ENCODE measurements at places on chromosomes 12 and 14.
A peak's percentile ranks its signal among the peaks of the same experiment; 100 is the strongest.

DNA sequence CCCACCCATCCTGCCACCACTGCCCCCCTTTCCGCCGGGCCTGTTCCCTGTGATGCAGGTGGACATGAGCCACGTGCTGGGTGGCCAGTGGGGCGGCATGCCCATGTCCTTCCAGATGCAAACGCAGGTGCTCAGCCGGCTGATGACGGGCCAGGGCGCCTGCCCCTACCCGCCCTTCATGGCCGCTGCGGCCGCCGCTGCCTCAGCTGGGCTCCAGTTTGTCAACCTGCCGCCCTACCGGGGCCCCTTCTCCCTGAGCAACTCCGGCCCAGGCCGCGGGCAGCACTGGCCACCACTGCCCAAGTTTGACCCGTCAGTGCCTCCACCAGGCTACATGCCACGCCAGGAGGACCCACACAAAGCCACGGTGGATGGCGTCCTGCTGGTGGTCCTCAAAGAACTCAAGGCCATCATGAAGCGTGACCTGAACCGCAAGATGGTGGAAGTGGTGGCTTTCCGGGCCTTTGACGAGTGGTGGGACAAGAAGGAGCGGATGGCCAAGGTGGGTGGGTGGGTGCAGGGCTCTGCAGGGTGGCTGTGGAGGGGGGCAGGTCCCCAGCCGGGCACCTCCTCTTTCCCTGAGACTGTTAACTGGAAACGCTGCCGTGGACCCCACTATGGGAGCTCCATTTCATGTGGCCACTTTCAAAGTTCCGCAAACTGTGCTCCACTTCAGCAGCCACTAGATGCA, 10.8 kb downstream of the SETD1B start:
- no peaks in the 10 kb centered on the region for H3K27me3 ChIP-seq
- H3K27ac ChIP-seq = no peak overlapping the region
- H3K4me1 ChIP-seq = peaks cover 26% of the 10 kb centered on the region

- no peak overlapping the region for H3K4me3 ChIP-seq
- H3K36me3 ChIP-seq = no peaks in the 10 kb centered on the region
- peaks cover 23% of the 10 kb centered on the region for H3K4me1 ChIP-seq
- no peaks in the 10 kb centered on the region for H3K27me3 ChIP-seq
- DNase-seq = peak; percentile 84
- H3K27ac ChIP-seq = no peak overlapping the region
Observed at GRCh38 chr14:69818758-69819191, 21.7 kb upstream of the SLC10A1 start.

DNA sequence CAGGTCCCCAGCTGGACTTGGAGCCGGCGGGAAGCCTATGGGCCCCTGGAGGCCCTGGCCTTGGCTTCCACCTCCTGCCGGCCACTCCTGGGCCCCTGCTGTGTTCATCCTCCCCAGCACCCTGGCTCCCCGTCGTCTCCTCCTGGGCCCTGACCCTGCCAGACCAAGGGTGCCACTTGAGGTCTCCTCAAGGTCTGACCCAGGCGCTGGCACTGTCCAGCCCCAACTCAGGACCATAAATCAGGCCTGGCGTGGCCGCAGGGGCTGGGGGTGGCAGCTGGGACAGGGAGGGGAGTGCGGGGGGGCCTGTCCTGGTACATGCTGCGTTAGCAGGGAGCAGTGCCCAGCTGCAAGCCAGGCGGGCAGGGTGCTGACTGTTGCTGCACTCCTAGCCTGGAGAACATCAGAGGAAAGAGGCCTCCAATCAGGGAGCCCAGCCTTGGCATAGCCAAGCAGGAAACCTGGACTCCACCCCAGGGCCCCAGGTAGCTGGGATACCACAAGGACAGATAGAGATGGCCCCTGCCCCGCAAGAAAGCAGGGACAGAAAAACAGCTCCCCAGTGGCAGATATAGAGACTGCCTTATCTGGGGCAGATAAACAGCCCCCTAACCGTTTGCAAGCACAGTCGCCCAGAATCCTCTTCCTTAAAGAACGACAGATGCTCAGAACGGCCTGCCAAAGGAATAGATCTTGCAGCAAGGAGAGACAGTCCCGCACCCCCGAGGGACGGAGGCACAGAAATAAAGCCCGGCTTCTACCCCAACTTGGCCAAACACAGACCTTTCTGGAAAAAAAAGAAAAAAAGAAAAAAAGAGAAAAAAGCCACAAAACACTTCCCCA, 6.5 kb upstream of the ATG101 start:
- peak overlapping the region; percentile 90 for H3K27ac ChIP-seq
- no peaks in the 10 kb centered on the region for H3K36me3 ChIP-seq

DNA sequence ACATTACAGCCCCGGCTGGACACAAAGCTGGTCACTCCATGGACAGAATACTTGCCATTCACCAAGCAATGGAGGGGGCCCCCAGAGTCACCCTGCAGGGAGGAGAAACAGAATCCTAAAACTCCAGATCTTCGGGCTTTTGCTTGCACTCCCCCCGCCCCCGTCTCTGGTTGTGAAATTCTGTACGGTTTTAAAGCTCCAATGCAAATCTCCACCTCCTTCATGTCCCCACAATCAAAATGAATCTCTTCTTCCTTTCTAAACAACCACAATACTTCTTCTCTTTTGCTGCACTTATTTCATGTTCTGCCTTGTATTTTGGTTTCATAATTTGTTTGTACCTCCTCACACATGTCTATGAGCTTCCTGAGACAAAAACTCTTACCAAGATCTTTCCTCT, 5.8 kb upstream of the BIN2 start:
- peaks cover 13% of the 10 kb centered on the region for H3K4me1 ChIP-seq
- no peaks in the 10 kb centered on the region for H3K27me3 ChIP-seq
- no peak for DNase-seq

DNA sequence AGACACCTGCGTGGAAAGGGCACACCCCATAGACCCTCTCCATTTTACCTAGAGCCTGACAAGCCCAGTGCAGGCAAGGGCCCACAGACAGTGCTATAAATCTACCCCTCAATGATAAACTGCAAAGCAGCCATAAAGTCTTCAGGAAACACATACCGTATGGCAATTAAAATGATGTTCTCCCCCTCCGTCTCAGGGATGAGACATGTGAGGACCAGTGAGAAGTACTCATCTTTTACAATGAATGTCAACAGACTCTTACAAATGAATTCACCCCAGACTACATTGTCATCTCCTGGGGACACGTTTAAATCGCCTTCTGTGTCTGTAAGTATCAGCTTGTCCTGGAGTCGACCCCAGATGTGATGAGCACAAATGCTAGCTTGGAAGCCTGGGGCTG, 362.7 kb downstream of the ADGRD1 start:
- H3K4me1 ChIP-seq = peaks cover 5% of the 10 kb centered on the region
- H3K4me3 ChIP-seq = no peak overlapping the region
- no peak overlapping the region for H3K27ac ChIP-seq
